ENCODE measurements at places on chromosomes 3 and 15. TPM values are rescaled to one million over a fixed set of nuclear protein-coding genes. Genes with fewer than 3 reads are reported as not detected.

DNA sequence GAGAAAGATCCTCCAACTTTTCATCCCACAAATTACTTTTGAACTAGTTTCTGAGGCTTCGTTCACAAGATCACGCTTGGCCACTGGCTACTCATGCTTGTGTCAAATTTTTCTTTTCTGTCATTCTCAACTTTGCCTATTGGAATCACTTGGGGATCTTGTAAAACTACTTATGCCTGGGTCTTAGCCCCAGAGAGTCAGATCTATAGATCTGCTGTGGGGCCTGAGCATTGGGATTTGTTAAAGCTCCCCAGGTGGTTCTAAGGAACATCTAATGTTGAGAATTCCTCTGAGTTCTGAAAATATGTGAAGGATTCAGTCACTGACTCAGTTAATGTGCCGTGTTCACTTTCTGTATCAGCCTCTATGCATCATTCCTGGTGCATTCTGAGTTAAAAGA is 71.7 kb upstream of the VGLL3 start:
- no peak for DNase-seq
- H3K4me3 ChIP-seq = no peak overlapping the region
- no peak overlapping the region for H3K27ac ChIP-seq
- no peaks in the 10 kb centered on the region for H3K4me1 ChIP-seq

- no peak overlapping the region for H3K4me3 ChIP-seq
- no peaks in the 10 kb centered on the region for H3K36me3 ChIP-seq
- no peak overlapping the region for H3K27ac ChIP-seq
- no peaks in the 10 kb centered on the region for H3K4me1 ChIP-seq
- H3K27me3 ChIP-seq = no peaks in the 10 kb centered on the region
- DNase-seq = no peak
Measured at GRCh38 chr3:81920816-81921215, 159.4 kb upstream of the GBE1 start.

- H3K36me3 ChIP-seq = no peaks in the 10 kb centered on the region
- DNase-seq = no peak
- peak overlapping the region; percentile 65 for H3K27ac ChIP-seq
Measured at GRCh38 chr3:58355179-58355578, 22.5 kb downstream of the PXK start.

GRCh38 chr15:80099241-80099640 is 39.8 kb downstream of the ZFAND6 start:
- no peaks in the 10 kb centered on the region for H3K36me3 ChIP-seq
- DNase-seq = no peak
- no peak overlapping the region for H3K4me3 ChIP-seq
- peaks cover 42% of the 10 kb centered on the region for H3K4me1 ChIP-seq
- no peak overlapping the region for H3K27ac ChIP-seq

- no peak overlapping the region for H3K27ac ChIP-seq
- H3K4me3 ChIP-seq = no peak overlapping the region
- H3K36me3 ChIP-seq = no peaks in the 10 kb centered on the region
- no peaks in the 10 kb centered on the region for H3K27me3 ChIP-seq
- DNase-seq = no peak
- H3K4me1 ChIP-seq = peaks cover 24% of the 10 kb centered on the region
Measured at GRCh38 chr15:101118615-101119014, 133.2 kb downstream of the CHSY1 start.

- H3K4me3 ChIP-seq = no peak overlapping the region
- peaks cover 47% of the 10 kb centered on the region for H3K36me3 ChIP-seq
- peak overlapping the region; percentile 88 for H3K27ac ChIP-seq
- no peaks in the 10 kb centered on the region for H3K27me3 ChIP-seq
- no peaks in the 10 kb centered on the region for H3K4me1 ChIP-seq
- DNase-seq = peak; percentile 78
Measured at GRCh38 chr3:113275929-113276750, 64.8 kb downstream of the BOC start.

GRCh38 chr3:58073301-58074108 is 65.3 kb downstream of the FLNB start:
- peaks cover 20% of the 10 kb centered on the region for H3K36me3 ChIP-seq
- H3K27ac ChIP-seq = peak overlapping the region; percentile 69
- no peaks in the 10 kb centered on the region for H3K27me3 ChIP-seq
- H3K4me3 ChIP-seq = no peak overlapping the region
- peaks cover 75% of the 10 kb centered on the region for H3K4me1 ChIP-seq

GRCh38 chr15:90742087-90742486 is 24.9 kb downstream of the BLM start:
- H3K27ac ChIP-seq = no peak overlapping the region
- no peaks in the 10 kb centered on the region for H3K36me3 ChIP-seq
- no peak for DNase-seq
- H3K4me3 ChIP-seq = no peak overlapping the region

DNA sequence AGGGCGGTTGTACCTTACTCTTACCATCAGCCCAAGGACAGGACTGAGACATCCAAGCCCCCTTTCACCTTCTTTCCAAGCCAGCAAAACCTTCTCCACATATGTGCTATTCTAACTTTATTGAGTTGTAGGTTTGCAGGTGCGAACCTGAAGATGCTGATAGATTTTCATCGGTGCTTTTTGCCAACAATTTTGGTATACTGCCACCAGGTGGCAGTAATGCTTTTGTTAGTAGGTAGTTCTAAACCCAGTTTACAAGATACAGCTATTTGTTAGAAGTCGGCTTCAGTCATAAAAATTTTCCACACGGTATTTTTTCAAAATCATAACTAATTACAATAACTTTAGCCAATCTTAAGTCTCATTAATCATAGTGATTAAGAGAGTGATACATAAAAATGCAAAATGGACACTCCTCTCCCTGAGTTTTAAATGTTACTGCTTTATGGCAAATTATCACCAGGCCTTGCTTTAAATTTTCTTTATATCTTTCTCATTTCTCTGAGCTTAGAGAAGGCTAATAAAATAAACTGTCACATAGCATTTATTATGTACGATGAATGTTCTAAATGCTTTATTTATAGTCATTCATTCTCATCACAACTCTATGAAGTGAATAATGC is 636 bp downstream of the TBC1D21 start:
- no peaks in the 10 kb centered on the region for H3K36me3 ChIP-seq
- no peak overlapping the region for H3K27ac ChIP-seq
- no peaks in the 10 kb centered on the region for H3K27me3 ChIP-seq
- no peak overlapping the region for H3K4me3 ChIP-seq

DNA sequence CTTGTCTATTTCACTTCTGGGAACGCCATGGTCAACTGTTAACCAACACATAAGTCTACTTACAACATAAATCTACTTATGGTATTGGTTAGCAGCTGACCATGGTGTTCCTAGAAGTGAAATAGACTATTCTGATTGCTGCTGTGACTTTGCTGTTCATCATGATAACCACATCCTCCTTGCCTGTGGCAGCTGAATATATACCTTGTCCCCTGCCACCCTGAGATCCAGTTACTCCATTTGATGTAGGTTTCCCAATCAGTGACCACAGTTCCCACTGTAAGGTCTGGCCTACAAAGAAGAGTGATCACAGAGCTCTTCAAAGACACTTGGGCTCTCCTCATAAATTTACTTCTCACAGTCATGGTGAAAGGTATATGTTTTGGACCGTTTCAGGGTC is 66.8 kb upstream of the ALDH1A3 start:
- no peak overlapping the region for H3K4me3 ChIP-seq
- H3K36me3 ChIP-seq = no peaks in the 10 kb centered on the region
- DNase-seq = no peak
- no peaks in the 10 kb centered on the region for H3K27me3 ChIP-seq

- peak; percentile 65 for DNase-seq
- H3K4me1 ChIP-seq = peaks cover 9% of the 10 kb centered on the region
- H3K36me3 ChIP-seq = no peaks in the 10 kb centered on the region
- H3K27me3 ChIP-seq = no peaks in the 10 kb centered on the region
Measured at GRCh38 chr3:183254487-183255347, 1.7 kb downstream of the B3GNT5 start.

DNA sequence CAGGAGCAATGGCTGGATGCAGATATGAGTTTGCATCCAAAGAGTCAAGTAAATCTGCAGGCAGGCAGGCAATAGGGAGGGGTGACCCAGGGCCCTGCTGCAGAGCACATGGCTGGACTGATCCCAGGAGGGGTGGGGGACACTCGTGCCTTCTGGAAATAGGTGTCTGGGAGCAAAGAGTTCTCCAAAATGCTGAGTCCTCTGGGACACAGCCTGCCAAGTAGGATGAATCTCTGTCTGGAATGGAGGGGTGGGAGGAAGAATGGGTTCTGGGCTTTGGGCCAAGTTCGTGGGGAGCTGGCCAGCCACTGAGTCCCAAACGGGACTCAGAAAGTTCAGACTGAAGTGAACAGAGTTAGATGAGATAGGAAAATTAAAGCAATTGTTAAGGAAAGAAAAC is 214.5 kb downstream of the MTHFS start:
- peak overlapping the region; percentile 37 for H3K27ac ChIP-seq
- peaks cover 13% of the 10 kb centered on the region for H3K4me1 ChIP-seq
- H3K36me3 ChIP-seq = no peaks in the 10 kb centered on the region
- H3K27me3 ChIP-seq = no peaks in the 10 kb centered on the region

GRCh38 chr3:73120710-73121109 is 59.3 kb downstream of the EBLN2 start:
- H3K36me3 ChIP-seq = no peaks in the 10 kb centered on the region
- DNase-seq = no peak
- H3K4me3 ChIP-seq = no peak overlapping the region
- no peaks in the 10 kb centered on the region for H3K27me3 ChIP-seq
- no peak overlapping the region for H3K27ac ChIP-seq

- no peaks in the 10 kb centered on the region for H3K27me3 ChIP-seq
- H3K4me3 ChIP-seq = no peak overlapping the region
- no peak overlapping the region for H3K27ac ChIP-seq
Measured at GRCh38 chr15:27218426-27218825, 247.4 kb downstream of the GABRG3 start.

DNA sequence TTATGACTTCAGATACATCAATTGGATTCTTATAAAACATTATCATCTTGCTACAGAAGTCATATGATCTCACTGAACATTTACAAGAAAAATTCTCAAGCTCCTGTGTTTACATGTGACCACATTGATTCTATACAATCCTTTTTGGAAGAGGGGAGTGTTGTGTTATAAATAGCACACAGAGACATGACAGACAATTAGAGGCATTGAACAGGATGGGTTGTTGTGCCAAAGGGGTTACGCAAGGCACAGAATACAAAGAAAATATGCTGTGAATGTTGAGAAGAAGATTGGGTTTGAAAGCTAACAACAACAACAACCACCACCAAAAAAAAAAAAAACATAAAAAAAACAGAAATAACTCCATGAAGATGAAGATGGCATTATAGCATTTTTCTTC is 32.5 kb upstream of the TBL1XR1 start:
- no peak for DNase-seq
- no peak overlapping the region for H3K4me3 ChIP-seq
- H3K4me1 ChIP-seq = no peaks in the 10 kb centered on the region
- H3K36me3 ChIP-seq = no peaks in the 10 kb centered on the region

- no peaks in the 10 kb centered on the region for H3K27me3 ChIP-seq
- peaks cover 64% of the 10 kb centered on the region for H3K4me1 ChIP-seq
- no peak overlapping the region for H3K27ac ChIP-seq
- DNase-seq = no peak
Measured at GRCh38 chr3:72411843-72412242, 436.4 kb downstream of the SHQ1 start.

- H3K36me3 ChIP-seq = no peaks in the 10 kb centered on the region
- no peak overlapping the region for H3K27ac ChIP-seq
- no peak overlapping the region for H3K4me3 ChIP-seq
- no peaks in the 10 kb centered on the region for H3K4me1 ChIP-seq
Measured at GRCh38 chr3:31403197-31403596, 129.5 kb upstream of the STT3B start.

The IL17RC gene
- total RNA-seq = 74.5 TPM

The FOXB1 gene
- not detected for total RNA-seq

All from sigmoid colon (tissue), 7 donors.